ENCODE measurements at places on chromosomes 4 and X.
A peak's percentile ranks its signal among the peaks of the same experiment; 100 is the strongest.

GRCh38 chr4:156815717-156816359 is 155.8 kb downstream of the PDGFC start:
- DNase-seq: peak; percentile 26

DNA sequence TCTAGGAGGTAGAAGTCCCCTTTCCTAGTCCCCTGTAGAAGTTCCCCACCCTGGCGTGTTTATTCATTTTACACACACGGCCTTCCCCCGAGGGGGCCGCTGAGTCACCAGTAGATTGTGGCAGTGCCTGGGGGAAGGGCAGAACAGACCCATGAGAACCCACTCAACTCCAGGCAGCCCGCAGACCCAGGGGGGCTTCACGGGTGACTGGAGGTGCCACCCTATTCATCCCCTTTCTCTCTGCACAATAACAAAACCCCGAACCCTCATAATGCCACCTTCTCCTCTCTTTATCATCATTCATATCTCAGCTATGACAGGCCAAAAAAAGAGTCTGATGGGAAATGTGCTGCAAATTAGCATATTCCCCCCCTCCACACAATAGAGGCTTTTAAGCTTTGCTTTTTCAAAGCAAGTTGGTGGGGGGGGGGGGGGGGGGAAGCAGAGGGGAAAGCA is 20.4 kb upstream of the GPM6B start:
- DNase-seq: no peak

GRCh38 chrX:150587585-150588503 is 19.4 kb downstream of the MTM1 start:
- DNase-seq: no peak

GRCh38 chr4:69518102-69518501 is 22.4 kb upstream of the UGT2B4 start:
- no peak for DNase-seq

GRCh38 chrX:8748855-8749254 is 16.9 kb upstream of the ANOS1 start:
- DNase-seq: no peak

- no peak for DNase-seq
Observed at GRCh38 chr4:23332313-23332712, 557.5 kb downstream of the PPARGC1A start.

DNA sequence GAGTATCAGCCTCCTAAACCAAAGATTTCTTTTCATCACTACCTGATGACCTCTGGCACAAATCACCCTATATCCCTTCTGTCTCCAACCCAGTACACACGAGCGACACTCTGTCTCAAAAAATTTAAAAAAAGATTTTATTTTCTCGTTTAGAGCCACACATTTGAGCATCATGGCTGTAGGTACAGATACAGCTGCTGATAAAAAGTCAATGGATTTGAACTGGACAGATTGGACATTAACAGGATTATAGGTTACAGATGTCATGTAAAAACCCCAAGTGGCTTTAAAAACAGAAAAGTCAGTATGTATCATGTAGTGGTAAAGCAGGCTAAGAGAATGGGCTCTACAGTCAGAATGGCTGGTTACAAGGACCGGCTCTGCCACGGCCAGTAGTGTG is 171.1 kb downstream of the SCFD2 start:
- DNase-seq: no peak

DNA sequence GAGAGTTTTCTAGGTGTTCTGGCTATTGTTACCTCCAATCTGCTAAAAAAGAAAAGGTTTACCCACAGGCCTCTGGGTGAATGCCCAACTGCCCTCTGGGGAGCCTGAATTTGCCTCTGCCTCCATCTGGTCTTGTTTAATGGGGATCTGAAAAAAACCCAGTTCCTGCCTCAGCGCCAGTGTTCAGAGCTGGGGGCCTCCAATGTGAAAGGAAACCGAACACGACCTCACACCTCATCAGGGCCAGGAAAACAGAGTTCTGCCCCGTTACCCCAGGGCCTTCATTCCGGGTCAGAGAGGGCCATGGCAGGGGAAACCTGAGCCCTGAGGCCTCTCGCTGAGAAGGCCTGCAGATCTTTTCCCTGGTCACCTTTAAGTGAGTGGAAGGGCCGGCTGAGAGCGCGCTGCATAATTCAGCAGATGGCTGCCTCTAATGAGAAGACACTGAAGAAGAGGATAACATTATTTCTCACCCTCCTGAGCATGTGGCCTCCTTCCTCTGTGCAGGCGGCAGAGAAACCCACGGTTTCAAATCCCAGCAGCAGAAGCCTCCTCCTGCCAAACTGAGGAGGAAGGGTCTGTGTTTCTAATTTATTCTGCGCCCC is 6.8 kb downstream of the SEPTIN6 start:
- DNase-seq: no peak

- no peak for DNase-seq
Observed at GRCh38 chr4:136784326-136784725, 748.0 kb downstream of the PCDH18 start.

DNA sequence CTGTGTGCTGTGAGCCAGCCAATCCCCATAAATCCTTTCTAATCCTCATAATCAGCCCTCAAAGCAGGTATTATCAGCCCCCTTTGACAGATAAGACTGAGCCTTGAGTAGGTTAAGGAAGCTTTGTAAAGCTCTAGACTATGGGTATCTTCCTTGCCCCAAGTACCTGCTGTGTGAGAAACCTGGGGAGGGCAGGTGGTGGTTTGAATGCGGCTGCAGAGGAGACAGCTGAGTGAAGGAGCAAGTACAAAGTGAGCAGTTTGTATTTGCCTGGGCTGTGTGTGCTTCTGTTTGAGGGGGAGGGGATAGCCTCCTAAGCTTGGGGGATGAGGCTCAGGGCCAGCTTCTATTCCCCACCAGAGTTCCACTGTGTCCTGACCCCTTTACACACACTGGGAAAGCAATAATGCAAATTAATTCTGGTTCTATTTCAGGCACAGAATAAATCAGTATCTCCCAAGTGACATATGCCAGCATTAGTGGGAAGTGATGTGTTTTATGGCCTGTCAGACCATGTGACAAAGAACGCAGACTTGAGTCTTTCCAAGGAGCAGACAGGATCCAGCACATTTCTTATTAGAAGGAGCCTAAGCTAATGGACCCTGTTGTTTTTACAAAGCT is 63.5 kb downstream of the EVC start:
- no peak for DNase-seq

DNA sequence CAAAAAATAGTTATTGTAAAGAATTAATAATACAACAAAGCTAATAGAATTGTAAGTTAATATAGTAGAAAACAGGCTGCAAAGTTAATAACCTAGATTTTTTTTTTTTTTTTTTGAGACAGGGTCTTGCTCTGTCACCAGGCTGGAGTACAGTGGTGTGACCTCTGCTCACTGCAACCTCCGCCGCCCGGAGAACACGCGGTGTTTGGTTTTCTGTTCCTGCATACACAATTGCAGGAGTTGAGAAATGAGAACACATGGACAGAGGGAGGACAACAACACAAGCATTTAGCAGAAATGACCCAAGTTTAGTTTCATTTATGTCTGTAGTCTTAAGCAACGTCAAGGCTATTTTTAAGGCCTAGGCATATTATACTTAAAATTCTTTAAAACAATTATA is 145.9 kb upstream of the PCDH10 start:
- no peak for DNase-seq

DNA sequence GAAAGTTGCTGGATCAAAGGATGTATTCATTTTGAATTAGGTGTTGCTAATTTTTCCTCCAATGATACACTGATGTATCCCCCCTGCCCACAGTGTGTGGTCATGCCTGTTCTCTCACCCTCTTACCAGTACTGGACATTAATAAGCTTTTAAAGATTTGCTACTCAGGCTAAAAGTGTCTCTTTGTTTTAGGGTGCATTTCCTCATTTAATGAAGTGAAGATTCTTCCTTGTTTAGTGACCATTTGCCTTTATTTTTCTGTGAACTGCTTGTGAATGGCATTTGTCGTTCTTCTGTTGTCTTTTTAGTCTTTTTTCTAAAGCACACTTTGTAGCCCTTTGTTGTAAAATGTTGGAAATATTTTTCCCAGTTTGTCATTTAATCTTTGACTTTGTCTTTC is 5.0 kb downstream of the MSMO1 start:
- no peak for DNase-seq

- no peak for DNase-seq
Observed at GRCh38 chr4:93529692-93530372, 298.7 kb upstream of the ATOH1 start.

Measured in osteoblast (primary cell).